IMR-90 (cell line): ENCODE measurements at places on chromosomes 16 and 17. TPM values are rescaled to one million over a fixed set of nuclear protein-coding genes. Genes with fewer than 3 reads are reported as not detected.
A peak's percentile ranks its signal among the peaks of the same experiment; 100 is the strongest.

GRCh38 chr16:71916397-71916920, 21.1 kb downstream of the IST1 start:
- DNase-seq: peak; percentile 57

The SEZ6L2 gene
- total RNA-seq: 0.72 and 0.83 TPM in 2 replicates

- peak; percentile 28 for DNase-seq
Observed at GRCh38 chr16:69830534-69831211, 68.5 kb downstream of the WWP2 start.

GRCh38 chr16:47905771-47906170, 250.0 kb downstream of the ABCC12 start:
- DNase-seq: peak; percentile 63
